ENCODE measurements at places on chromosomes 2 and 18. TPM values are rescaled to one million over a fixed set of nuclear protein-coding genes. Genes with fewer than 3 reads are reported as not detected.

Gene CGREF1
- total RNA-seq, result 45.2 TPM

Gene SERPINB4
- not detected for total RNA-seq

Gene GAREM1
- 9.5 TPM for total RNA-seq

Gene KCNIP3
- 4.5 TPM for total RNA-seq

Gene INHA
- 0.64 TPM for total RNA-seq

Gene SAG
- total RNA-seq, result not detected

Gene RBKS
- 3.8 TPM for total RNA-seq

Gene GULP1
- total RNA-seq, result 73.7 TPM

Gene CDH20
- total RNA-seq, result not detected

Gene DYNAP
- total RNA-seq, result not detected

Gene TFCP2L1
- 0.09 TPM for total RNA-seq

Gene TUBA3E
- total RNA-seq, result not detected

Gene PTGR3
- 17.9 TPM for total RNA-seq

Gene ARID5A
- total RNA-seq, result 0.89 TPM

Gene OR6B2
- total RNA-seq, result not detected

Gene TFPI
- 219 TPM for total RNA-seq

Gene CASP10
- total RNA-seq, result 13.0 TPM

Gene MC2R
- not detected for total RNA-seq

Gene EMILIN2
- 0.12 TPM for total RNA-seq

Gene FBXO11
- total RNA-seq, result 28.1 TPM

Gene DNAJC5G
- not detected for total RNA-seq

Gene KIF5C
- total RNA-seq, result 0.46 TPM

Gene PAX8
- 1.4 TPM for total RNA-seq

Gene GCC2
- total RNA-seq, result 27.3 TPM

Gene CXCR4
- not detected for total RNA-seq

Gene DPYSL5
- not detected for total RNA-seq

Gene LIMS4
- not detected for total RNA-seq

Gene MLPH
- 81.6 TPM for total RNA-seq

Gene OSR1
- 5.1 TPM for total RNA-seq

Gene REG1B
- not detected for total RNA-seq

Gene GKN2
- 1.6 TPM for total RNA-seq

Gene ASNSD1
- 73.2 TPM for total RNA-seq

Gene ASXL3
- total RNA-seq, result 0.20 TPM

Gene OBSL1
- total RNA-seq, result 10.0 TPM

Gene BOLL
- not detected for total RNA-seq

Gene LOXL3
- 2.9 TPM for total RNA-seq

Gene MEP1B
- total RNA-seq, result not detected

Gene EFHD1
- total RNA-seq, result not detected

Gene NXPH2
- 0.89 TPM for total RNA-seq

Gene CHRNG
- total RNA-seq, result not detected

Gene BMP10
- not detected for total RNA-seq

Gene VWA3B
- total RNA-seq, result not detected

Gene TRIM54
- total RNA-seq, result not detected

Gene MAP3K19
- not detected for total RNA-seq

Gene CHRND
- total RNA-seq, result 0.05 TPM

Gene IL1F10
- total RNA-seq, result not detected

Gene GPR45
- not detected for total RNA-seq

Gene DNAH6
- total RNA-seq, result 0.06 TPM

Gene POTEI
- total RNA-seq, result not detected

Gene ASAP2
- 34.7 TPM for total RNA-seq

Gene MTCL1
- total RNA-seq, result 27.0 TPM

Gene IL36B
- total RNA-seq, result not detected

Gene SESTD1
- 26.3 TPM for total RNA-seq

Gene PLB1
- total RNA-seq, result 0.06 TPM

Gene CSRNP3
- 1.2 TPM for total RNA-seq

Gene VWC2L
- not detected for total RNA-seq

Gene FBXO36
- 1.4 TPM for total RNA-seq

Gene MRPL44
- total RNA-seq, result 62.1 TPM

Gene OR6B3
- not detected for total RNA-seq

Measured in NCI-H460 (cell line).